Sciatic nerve (tissue), 2 donors: ENCODE measurements at places on chromosomes 1 and 21. TPM values are rescaled to one million over a fixed set of nuclear protein-coding genes. Genes with fewer than 3 reads are reported as not detected.
A peak's percentile ranks its signal among the peaks of the same experiment; 100 is the strongest.

LIPI gene
- 0.98 TPM for total RNA-seq

AGMAT gene
- total RNA-seq: 0.18 TPM

SPATA21 gene
- total RNA-seq: 0.49 TPM

SPRR3 gene
- total RNA-seq: 0.45 TPM

OR14A2 gene
- not detected for total RNA-seq

SPATA17 gene
- total RNA-seq: 0.40 TPM

GRCh38 chr1:14662116-14662515 is 63.6 kb downstream of the KAZN start:
- no peak for DNase-seq

GRCh38 chr1:158249646-158250045 is 4.6 kb upstream of the CD1A start:
- DNase-seq: no peak

DNA sequence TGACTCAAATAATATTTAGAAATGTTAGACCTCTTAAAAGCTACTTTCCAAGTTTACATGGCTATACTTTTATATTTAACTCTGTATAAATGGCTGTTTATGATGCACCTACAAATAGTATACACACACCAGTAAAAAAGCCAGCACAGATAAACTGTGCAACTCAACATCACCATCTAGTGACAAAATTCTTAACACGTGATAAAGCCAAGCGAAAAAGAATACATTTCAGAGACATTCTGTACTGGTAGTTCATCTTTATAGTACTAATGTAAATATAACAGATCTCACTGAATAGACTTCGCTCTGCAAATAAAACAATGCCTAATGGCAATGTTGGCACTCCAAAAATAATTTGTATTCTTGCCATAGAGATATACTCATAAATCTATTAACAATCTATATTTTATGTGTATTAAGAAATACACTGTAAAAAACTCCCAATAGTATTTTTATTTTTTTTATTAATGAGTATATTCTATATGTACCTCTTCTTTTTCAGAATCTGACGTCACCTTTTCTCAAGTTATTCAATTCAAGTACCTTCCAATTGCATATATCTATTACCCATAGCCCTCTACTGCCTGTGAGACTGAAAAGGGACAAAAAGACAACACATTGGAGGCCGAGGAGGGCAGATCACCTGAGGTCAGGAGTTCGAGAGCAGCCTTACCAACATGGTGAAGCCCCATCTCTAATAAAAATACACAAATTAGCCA is 100.2 kb downstream of the DPYD start:
- DNase-seq: no peak

- no peak for DNase-seq
Observed at GRCh38 chr1:30027247-30027646, 696.1 kb downstream of the MATN1 start.

GRCh38 chr1:87017998-87018672 is 103.7 kb downstream of the HS2ST1 start:
- no peak for DNase-seq

DNA sequence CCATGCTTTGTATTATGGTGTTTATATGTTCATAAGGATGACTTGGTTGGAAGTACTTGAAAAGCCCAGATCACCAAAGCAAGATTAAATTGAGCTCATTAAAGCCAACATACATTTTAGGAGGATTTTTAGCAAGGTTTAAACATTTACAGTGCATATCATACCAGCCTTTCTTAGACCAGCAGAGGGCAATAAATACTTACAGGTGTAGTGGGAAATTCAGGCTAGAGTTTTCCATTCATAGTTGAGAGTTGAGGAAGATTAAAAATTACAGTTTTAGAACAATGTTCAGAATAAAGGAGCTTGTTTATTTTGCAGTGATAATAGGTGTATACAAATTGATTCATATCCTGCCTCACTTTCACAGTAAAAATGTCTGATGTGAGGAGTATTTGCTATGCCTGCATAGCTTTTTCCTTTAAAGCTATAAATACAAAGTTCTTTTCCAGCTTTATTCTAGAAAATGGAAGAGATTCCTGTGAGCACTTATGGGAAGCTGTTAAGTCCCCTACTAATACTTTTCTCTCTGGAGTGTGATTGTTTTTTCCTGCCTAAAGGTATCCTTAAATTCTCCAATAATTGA is 35.3 kb downstream of the DTL start:
- DNase-seq: no peak

DNA sequence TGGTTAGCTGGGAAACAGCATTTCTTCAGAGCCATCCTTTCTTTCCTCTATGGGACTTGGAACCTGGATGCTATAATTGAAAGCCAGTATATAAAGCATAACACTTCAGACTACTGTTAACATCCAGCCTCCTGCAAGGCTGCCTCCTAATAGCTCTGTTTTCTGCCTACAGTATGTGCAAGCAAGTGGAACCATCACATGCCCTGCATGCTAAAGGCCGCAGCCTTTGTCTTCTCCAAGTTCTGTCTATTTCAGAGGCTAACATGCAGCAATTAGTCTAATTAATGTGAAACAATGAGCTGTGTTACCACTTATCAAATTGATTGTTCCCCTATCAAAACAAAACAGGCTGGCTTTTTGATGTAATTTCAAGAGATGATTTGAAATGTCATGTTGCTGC is 82.7 kb upstream of the ESRRG start:
- no peak for DNase-seq

DNA sequence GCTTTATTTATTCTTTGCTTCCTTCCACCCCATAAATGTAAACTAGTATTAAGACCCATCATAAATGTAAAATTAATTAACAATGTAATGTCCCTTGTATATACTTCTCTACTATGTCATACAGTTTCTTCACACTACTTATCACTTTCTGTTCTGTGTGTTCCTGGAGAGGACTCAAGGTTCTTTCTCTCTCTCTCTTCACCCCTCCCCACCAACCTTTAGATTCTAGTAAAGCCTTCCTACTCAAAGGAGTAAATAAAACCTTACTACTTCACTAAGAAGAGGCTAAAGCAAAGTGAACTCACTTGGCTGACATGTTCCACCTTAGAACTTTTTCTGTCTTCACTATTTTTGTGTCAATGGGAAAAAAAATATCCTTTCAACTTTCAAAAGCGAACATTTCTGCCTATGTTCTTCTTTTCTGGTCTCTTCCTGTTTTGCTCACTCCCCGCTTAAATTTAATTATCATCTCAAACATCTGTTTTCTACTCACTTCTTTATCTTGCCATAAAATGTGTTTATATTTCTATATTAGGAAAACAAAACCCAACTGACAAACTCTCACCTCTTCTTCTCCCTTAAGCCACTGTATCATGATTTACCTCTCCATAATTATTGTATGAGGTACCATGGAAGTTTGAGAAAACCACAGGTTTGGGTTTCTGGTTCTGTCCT is 260.3 kb downstream of the DPYD start:
- no peak for DNase-seq

- DNase-seq: no peak
Observed at GRCh38 chr1:183776731-183777130, 28.2 kb upstream of the RGL1 start.

DNA sequence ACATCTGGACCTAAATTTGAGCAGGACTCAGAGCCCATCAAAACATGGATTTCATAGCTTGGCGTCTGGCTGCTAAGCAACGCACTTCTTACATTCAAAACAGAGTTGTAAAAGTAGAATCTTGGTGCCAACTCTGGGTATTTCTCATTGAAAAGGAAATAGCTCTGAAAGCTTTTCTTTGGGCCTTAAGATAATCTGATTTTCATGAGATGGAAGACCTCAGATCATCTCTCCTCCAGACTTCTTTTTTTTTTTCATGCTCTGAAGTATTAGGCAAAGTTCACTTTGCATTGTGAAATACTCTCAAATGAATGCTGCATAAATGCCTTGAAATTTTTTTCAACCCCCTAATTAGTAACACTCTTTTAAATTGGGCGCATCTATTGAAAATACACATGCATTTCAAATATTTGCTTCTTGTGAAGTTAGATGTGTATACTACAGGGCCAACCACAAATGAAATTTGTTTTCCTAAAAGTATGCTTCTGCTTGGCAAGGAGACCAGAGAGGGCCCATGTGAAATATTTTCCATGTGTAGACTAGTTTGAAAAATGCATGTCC is 4.2 kb downstream of the ADAMTS5 start:
- no peak for DNase-seq

DNA sequence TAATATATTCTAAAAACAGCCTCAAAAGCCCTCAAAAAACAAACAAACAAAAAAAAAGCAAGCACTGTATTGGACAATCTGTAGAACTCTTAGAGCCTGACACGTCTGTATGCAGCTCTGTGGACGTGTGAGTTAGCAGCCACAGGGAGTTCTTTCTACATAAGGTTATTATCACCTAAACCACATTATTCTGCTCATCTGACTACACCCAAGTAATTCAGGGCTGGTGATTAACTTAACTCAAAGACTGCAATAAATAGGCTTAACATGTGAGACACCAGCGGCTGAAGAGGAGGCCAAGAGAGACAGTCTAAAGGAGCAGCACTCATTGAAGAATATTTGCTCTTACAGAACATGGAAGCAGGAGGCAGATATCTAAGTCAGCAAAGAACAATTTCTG is 316.0 kb downstream of the VAV3 start:
- DNase-seq: no peak

- DNase-seq: no peak
Observed at GRCh38 chr1:200675588-200675852, 5.8 kb upstream of the DDX59 start.

- no peak for DNase-seq
Observed at GRCh38 chr21:16388911-16389560, 659.3 kb downstream of the USP25 start.

- DNase-seq: no peak
Observed at GRCh38 chr1:170623171-170623570, 40.8 kb upstream of the PRRX1 start.

- DNase-seq: peak; percentile 40
Observed at GRCh38 chr1:196538473-196538872, 69.8 kb downstream of the KCNT2 start.

- DNase-seq: no peak
Observed at GRCh38 chr1:61149010-61149860, 66.9 kb downstream of the NFIA start.

DNA sequence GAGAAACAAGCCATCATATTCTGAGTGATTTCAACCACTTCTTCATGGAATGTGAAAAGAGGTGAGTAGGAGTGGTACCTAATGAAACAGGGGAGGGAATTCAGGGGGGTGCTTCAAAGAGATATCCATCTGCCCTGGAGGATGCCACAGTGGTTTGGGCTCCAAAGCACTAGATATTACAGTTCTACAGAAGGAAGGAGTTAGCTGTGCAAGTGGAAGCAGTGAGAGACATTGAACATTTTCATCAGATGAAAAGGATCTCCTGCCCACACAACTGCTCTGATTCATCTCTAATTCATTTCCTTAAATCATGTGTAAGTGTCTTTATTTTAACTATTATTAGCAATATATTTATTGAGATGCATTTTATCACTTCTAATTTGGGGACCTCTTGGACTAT is 2.8 kb upstream of the RGS5 start:
- no peak for DNase-seq

DNA sequence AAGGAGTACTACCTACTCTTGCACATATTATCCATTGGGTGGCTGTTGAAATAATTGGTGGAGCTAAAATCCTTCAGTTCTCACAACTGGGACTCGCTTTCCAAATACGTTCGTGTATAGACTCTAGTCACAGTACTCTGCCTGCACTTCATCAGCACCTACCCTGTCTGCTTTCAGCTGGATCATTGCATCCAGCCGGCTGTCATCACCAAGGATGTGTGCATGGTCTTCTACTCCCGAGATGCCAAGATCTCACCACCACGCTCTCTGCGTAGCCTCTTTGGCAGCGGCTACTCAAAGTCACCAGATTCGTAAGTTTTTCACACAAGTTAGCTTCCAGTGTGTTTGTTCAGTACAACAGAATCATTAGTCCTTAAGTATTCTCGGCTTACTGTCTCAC is 37.3 kb upstream of the PGD start:
- DNase-seq: no peak

- no peak for DNase-seq
Observed at GRCh38 chr1:243343970-243344937, 88.4 kb downstream of the SDCCAG8 start.

DNA sequence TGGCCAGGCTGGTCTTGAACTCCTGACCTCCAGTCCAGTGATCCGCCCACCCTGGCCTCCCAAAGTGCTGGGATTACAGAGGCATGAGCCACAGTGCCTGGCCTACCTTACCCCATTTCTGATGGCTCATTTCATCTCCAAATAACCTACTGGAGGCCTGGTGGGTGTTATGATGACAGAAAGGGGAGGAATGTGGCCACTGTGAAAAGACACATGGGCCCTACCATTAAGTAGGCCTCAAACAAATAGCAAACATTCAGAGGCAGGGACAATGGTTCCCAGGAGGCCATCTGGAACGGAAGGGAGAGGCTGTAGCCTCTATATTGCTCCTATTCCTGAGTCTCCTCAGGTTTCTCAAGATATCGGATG is 932 bp upstream of the FCRLA start:
- no peak for DNase-seq
